ENCODE measurements at places on chromosomes 13 and 19.
A peak's percentile ranks its signal among the peaks of the same experiment; 100 is the strongest.

DNA sequence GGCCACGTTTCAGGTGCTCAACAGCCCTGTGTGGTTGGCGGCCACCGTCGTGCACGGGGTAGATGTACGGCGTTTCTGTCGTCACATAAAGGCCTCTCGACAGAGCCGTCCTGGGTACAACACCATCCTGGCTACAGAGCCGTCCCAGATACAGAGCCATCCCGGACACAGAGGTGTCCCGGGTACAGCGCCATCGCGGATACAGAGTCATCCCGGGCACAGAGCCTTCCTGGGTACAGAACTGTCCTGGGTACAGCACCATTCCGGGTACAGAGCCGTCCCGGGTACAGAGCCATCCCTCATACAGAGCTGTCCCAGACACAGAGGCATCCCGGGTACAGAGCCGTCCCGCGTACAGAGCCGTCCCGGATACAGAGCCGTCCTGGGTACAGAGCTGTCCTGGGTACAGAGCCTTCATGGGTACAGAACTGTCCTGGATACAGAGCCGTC lies 222.7 kb upstream of the SOX1 start:
- no peak for DNase-seq

DNA sequence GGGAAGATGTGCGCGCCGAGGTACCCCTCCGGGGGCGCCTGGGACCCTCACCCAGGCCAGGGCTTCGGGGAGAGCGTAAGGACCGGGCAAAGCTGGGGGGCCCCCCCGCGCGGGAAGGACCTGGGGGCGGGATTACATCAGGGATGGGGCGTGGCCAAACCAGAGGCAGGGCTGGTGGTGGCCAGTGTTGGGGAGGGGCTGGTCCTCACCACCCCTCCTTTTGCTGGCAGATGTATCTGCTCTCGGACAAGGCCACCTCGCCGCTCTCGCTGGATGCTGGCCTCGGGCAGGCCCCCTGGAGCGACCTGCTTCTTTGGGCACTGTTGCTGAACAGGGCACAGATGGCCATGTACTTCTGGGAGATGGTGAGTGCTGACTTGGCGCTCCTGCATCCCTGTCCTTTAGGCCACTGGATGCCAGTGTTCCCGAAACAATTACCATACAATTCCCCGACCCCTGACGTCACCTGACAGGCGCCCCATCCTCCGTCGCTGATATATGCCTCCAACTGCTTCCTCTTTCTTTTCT lies 25.3 kb downstream of the TRPM4 start:
- no peak for DNase-seq

GRCh38 chr13:80010286-80010831 lies 330.6 kb downstream of the SPRY2 start:
- no peak for DNase-seq

DNA sequence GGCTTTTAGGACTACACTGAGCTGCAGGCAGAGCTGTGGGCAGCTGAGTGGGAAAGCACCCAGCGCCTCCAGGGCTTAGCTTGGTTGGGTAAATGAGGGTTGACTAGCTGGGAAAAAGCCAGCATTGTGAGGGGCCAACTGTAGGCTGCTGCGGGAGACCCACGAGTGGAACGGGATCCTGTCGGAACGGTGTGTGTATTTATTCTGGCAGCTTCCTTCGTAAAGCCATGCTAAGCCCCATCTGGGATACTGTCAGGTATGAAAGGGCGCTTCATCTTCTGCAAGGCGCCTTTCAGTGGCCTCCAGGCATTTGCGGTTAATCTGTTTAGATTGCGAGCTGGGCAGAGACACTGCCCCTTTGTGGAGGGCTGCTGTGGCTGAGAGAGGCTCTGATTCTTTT lies 39.5 kb upstream of the CNMD start:
- no peak for DNase-seq

GRCh38 chr19:4376028-4376670 lies 24.2 kb downstream of the SH3GL1 start:
- no peak for DNase-seq

DNA sequence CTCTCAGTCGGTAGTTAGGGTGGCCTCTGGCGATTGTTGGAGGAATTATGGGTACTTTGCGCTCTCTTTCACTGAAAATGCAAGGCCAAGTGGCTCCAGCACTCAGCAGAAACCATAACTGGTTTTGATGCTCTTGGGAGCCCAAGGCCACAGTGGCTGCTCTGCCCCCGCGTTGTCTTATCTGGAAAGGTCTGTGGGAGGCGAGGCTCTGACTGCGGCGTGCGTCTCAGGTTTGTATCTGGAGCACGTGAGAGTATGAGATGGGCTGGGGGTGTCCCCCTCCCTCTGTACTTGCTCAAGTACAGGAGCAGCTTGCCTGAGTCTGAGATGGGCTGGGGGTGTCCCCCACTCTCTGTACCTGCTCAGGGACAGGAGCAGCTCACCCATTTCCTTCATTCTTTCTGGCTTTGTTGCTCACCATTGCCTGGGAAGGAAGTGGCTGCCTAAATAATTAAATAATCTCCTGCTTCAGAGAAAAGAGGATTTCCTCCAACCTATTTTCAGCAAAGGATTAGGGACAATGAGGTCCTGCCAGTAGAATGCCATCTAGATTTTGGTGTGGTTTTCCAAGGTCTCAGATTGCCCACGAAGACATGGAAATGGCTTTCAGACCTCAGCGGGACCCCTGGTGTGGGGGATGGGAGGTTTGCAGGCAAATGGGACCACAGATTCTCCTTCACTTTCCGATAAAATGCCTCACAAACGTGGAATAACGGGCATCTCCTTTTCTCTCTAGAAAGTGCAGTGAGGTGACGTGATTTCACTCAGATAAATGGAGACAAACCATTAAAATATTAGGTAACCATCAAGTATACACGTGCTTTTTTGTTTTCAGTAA lies 14.7 kb downstream of the ATP11A start:
- DNase-seq, result no peak

- no peak for DNase-seq
These were observed 1465.5 kb downstream of the SLITRK5 start for GRCh38 chr13:89136678-89137077.

DNA sequence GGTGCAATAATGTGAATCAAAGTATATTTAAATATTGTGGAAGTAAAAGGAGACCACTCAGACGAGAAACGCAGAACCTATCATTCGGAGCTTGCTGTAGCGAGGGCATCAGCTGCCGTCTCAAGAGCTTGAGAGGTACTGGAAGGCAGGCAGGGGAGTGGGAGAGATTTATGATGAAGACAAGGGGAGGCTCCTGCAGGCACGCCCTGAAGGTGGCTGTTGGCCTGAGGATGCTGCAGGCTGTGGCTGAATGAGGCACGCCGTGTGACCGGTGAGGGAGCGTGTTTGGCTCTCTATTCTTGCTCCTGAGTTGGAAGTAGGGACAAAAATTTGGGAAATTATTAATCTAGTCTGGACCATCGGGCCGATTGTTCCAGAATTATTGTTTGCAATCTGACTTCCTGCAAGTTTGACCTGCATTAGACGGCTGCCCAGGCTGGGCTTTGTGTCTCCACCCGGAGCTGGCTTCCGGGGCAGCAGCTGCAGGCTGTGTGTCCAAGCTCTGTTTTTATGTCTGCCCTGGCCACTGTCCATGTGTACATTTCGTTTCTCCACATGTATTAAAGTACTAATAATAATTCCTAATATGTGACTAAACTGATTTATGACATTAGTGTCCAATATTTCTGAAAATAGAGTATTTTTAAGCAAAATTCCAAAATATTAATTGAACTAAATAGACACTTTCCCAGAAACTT lies 91.1 kb upstream of the ANKRD10 start:
- peak; percentile 63 for DNase-seq

- DNase-seq, result no peak
These were observed 52.3 kb downstream of the CRTC1 start for GRCh38 chr19:18735752-18736151.

DNA sequence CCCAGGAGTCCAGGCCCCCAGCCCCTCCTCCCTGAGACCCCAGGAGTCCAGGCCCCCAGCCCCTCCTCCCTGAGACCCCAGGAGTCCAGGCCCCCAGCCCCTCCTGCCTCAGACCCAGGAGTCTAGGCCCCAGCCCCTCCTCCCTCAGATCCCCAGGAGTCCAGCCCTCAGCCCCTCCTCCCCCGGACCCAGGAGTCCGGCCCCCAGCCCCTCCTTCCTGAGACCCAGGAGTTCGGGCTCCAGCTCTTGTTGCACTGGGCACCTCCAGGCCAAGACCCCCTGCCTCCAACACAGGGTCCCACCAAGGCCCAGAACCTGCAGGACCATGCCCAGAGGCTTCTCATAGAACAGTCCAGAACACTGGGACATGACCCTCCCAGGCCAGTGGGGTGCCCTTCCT lies 3.8 kb downstream of the ERCC1 start:
- DNase-seq, result no peak

DNA sequence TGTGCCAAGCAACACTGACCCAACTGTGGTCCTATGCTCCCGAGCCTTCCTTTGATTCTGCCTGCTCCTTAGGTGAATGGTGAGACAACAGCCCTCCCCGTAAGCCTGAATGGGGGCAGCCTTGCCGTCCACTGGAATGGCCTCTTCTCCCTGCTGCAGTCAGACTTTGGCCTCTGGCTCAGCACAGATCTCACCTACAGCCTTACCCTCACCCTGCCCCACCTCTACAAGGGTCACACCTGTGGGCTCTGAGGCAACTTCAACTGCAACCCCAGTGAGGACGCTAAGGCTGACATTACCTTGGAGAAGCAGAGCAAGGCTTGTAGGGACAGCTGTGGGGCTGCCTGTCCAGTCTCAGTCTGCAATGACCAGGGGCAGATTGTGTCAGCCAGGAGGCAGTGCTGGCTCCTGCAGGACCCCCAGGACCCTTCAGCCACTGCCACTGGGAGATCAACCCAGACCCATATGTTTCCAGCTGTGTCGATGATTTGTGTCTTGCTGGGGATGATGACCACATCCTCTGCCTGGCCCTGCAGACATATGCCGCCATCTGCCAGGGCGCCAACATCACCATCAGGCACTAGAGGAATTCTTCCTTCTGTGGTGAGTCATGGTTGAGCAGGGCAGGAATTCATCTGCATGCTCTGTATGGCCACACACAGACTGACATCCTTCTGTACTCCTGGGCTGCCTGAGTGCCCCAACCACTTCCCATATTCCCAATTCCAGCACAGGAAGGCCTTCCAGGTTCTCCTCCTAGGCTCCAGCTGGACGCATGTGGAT lies 27.3 kb upstream of the FXYD3 start:
- peak; percentile 91 for DNase-seq

DNA sequence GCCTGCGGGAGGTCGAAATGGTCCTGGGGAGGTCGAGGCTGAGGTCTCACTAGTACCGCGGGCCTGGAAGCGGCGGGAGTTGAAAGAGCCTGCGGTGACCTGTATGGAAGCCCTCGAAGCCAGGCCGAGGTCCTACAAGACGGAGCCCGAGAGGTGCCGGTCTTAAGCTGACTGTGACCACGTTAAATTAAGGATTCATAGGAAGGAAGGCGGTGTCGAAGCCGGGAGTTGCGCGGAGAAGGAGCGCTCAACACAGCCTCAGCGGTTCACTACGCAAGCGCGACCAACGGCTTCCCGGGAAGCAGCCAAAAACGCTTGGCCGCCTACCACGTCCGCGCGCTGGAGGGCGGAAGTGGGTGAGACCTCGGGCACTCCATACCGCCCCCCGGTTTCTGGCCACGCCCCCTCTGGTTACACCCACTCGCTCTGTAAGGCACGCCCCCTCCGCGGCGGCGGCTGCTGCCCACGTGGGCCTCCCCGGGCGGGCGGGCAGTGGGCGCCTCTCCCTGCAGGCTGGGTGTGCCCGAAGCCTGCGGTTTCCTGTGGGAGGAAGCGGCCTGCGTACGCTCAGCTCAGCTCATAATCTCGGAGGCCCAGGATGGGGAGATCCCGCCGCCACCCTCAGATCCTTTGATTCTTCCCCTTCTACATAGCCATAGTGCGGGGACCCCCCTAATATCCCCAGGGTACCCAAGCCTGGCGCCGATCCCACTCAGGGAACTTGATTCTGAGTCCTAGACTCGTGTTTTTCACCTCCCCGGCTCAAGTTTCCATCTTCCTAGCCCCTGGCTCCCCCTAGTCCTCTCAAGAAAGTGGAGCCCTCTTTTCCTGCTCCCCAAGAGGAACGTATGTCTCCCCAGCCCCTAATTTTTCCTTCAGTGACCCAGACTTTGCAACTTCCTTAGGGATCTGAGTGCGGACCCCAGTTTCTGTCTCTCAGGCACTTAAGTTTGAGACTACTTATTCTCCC lies 3.4 kb upstream of the EMP3 start:
- DNase-seq, result peak; percentile 99

DNA sequence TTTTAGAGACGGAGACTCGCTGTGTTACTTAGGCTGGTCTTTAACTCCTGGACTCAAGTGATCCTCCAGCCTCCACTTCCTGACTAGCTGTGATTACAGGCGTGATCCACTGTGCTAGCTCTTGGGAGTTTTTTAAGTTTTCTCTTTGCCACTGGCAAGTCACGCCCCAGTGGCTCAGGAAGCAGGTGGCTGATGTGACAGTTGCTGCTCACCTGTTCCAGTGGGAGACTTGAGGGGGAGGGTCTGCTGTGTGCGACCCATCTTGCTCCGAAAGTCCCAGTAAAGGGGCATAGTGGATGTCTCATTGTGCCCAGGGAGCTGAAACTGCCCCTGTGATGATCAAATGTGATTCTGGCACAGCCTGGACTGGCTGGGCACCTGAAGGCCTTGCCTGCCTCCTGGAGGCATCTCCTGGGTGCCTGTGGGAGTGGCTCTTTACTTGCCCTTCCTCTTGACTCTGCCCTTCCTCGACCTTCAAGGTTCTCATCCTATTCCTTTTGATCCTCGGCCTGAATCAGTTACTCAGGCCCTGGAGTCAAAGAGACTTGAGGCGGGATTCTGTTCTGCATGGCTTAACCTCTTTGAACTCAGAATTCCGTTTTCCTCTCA lies 7.8 kb downstream of the SMARCA4 start:
- DNase-seq, result no peak

GRCh38 chr19:58572818-58573657 lies at the start of gene MZF1:
TSS of gene MZF1 (minus strand) at chr19:58573335. CDS start at chr19:58571389, 1,946 bp downstream.
- peak; percentile 96 for DNase-seq

- no peak for DNase-seq
These were observed 2.2 kb downstream of the RPS11 start for GRCh38 chr19:49498475-49498874.

DNA sequence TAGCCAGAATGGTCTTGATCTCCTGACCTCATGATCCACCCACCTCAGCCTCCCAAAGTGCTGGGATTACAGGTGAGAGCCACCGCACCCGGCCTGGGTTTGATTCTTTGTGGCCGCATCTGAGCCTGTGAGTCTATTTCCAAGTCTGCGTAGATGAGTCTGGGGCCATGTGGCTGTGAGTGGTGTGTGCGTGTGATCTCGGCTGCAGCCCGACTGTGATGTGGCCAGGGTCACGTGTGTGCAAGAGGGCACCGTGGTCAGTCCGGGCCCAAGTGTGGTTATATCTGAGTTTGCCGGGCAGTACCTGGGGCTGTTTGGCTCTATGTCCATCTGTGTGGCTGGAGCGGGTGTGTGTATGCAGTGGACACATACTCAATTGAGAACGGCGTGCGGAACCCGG lies 5.4 kb downstream of the MEIS3 start:
- no peak for DNase-seq

GRCh38 chr13:52366291-52366690 lies 39.7 kb downstream of the THSD1 start:
- no peak for DNase-seq

GRCh38 chr19:19460761-19461265 lies 54.5 kb downstream of the TSSK6 start:
- DNase-seq, result peak; percentile 74
